ENCODE measurements at places on chromosomes 3 and 15.

DNA sequence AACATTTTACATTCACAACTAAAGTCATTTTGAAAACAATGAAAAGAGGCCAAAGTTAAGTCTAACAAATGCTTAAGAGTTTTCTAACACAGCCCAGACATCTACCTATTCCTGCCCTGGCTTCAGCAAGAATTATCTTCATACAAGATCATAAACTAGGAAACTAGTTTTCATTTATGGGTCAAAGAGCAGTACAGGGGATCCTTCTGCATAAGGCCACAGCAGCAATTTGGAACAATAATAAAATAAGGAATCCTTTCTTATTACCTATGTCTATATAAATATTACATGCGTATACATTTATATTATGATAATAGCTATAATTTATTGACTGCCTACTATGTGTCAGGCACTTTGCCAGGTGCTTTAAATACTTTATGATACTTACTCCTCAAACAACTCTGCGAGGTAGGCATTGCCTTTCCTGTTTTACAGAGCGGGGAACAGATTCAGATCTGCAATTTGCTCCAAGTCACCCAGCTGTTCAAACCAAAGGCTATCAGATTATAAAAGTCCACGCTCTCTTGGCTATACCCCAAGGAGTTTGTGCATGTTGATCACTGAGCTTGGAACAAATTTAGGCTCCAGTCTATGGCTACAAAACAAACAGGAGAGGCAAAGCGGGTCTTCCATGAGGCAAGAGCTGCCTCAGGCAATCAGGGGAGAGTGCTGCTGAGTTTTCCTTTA, 196.4 kb downstream of the RORA start:
- no peak for DNase-seq

DNA sequence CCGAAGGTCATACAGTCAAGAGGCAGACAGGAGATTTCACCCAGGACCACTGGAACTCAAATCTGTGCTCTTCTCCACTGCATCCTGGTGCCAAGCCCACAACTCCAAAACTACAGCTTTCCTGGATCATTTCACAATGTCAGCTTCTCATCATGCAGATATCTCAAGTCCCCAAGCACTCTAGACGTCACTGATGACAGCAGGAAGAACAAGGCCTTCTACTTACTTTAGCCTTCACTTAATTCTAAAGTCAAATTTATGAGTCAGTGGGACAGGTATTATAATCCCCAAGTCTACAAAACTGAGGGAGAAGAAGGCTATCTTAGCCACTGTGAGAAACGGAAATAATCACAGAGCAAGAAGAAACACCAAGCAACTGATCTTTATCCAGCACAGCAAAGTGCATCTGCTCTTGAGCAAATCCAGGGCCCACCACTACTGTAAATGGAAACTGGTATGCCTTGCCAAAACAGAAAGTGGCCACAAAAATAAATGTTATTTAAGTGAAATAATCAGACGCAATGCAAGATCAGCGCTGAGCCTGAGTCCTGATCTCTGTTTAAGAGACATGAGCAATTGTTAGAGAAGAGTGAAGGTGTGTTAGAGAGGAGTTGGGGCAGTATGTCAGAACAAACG, 928 bp downstream of the RAD18 start:
- peak; percentile 37 for DNase-seq

DNA sequence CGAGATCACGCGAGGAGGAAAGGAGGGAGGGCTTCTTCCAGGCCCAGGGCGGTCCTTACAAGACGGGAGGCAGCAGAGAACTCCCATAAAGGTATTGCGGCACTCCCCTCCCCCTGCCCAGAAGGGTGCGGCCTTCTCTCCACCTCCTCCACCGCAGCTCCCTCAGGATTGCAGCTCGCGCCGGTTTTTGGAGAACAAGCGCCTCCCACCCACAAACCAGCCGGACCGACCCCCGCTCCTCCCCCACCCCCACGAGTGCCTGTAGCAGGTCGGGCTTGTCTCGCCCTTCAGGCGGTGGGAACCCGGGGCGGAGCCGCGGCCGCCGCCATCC, 1.1 kb upstream of the SETD5 start:
- peak; percentile 96 for DNase-seq

- no peak for DNase-seq
These were observed 309.1 kb upstream of the TLE3 start for GRCh38 chr15:70406617-70407335.

DNA sequence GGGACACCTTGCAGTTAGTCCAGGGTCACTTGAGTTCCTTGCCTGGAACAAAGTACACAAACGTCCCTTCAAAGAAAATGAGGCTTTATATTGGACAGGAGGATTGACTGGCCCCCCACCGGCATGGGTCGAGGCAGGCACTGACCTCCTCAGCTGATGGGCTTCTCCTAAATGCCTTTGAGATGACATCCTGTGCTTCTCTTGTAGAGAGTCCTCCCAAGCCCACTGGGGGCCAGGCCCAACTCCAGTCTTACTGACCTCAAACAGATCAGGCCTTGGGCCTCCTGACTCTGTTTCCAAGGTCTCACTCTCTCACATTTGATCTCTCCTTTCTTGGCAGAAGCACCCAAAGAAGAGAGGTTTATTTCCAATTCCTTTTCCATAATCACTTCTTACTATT, 516.1 kb downstream of the MCTP2 start:
- no peak for DNase-seq

DNA sequence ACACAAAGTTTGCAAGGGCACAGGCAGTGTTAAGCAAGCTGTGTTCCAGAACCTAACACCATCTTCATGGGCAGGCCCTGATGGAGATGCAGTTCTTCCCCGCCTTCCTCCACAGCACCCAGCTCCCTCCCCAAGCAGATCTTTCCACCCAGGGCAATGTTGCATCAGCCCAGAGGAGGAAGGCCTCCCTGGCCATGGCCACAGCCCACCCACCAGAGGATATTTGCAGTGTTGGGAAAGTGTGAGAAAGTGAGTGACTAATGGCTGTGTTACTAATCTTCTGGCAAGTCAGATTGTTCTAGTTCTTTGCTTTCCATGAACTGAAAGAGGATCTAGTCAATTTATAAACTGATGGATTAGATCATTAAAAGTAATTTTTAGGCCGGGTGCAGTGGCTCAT, 42.0 kb upstream of the ATP10A start:
- DNase-seq, result no peak

DNA sequence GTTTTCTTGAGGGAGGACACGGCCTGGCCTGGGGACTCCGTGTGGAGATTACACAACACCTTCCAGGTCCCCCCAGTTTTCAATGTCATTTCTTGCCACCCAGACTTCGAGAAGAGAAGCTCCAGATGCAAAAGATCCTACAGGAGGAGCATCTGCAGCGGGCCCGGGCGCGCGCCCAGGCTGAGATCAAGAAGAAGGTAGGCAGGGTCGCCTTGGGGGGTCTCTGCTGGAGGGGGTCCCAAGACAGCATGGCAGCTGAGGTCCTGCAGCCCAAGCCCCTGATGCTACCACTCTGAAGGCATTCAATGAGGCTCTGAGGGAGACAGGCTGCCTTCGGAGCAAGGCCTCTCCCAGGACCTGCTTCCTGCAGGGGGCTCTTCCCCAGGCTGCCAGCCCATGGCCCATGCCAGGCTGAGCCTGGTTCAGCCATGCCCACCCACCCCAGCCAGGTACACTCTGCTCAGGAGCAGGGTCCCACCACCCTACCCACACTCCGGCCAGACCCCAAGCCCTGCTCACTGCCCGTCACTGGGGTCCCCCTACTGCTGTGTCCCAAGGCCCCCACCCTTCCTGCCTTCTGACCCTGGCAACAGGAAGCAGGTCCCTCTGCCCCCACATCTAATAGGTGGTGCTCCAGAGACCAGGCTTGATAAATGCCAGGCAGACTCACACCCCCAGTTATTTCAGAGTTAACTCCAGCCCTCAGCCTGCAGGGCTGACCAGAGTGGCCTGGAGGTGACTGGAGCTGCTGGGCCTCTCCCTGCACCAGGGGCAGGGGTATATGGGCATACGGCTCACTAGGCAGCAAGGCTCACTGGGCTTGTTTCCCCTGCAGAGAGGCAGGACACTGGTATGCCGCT, 40.0 kb downstream of the ZXDC start:
- DNase-seq, result no peak

DNA sequence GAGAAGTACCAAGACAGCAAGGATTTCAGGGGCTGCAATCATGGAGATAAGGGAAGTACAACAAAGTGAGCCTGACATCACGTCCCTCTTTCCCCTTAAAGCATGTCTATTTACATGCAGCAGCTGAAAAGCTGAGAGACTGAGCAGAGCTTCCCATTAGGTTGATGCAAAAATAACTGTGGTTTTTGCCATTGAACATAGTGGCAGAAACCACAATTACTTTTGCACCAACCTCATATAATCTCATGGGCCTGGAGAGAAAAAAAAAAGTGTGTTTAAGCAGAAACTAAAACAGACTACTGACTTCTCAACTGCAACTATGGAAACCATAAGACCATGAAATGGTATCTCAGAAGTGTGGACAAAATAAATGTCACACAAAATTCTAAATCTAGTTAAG, 48.3 kb downstream of the CCDC12 start:
- peak; percentile 58 for DNase-seq

DNA sequence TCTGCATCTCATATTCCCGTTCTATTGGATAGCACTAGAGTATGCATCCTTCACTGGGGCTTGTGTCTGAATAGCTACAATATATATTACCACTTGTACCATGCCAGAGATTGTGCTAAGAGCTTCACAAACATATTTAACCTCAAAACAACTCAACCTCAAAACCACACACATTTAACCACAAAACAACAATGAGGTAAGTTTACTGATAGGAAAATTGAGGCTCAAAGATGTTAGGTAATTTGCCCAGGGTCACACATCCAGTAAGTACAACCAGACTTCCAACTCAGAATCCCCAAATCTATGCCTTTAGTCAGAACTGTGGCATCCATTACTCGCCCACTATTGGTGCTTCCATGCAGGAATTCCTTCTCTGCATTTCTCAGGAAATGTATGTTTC, 220.0 kb downstream of the FAM43A start:
- DNase-seq, result peak; percentile 29

- DNase-seq, result peak; percentile 26
These were observed 41.8 kb downstream of the ANP32A start for GRCh38 chr15:68778876-68779275.

DNA sequence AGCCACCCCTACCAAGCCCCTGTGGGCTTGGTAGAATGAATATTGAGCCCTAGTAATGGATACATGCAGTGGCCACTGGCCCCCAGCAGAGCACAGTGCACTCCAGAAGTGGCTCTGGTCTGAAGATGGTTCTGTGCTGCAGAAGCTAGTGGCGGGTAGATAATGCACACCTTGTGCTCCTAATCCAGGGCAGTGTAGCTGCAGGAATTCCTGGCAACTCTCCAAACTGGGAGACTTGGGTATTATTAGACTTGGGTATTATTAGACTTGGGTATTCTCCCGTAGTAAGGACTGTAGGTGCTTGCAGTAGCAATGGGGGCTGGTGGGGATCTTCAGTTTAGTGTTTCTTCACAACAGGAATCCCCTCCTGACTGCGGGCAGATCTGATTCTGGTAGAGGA, 34.7 kb downstream of the NUSAP1 start:
- no peak for DNase-seq

DNA sequence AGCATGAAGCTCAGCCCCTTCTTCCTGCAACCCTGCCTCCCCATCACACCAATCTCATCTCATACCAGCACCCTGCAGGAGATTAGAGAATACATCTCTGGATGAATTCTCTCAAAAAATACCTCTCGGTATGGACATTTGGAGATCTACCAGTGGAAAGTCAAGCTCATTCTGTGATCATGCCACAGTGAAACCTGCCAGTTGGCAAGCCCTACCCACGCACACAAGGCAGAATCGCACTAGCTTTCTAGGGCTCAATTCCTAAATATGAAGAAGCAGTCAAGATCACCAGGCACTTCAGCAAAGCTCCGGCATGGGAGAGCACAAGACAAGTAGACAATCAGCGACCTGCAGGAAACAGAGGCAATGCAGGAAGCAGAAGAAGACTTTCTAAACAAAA, 221.2 kb downstream of the NTRK3 start:
- DNase-seq, result no peak

DNA sequence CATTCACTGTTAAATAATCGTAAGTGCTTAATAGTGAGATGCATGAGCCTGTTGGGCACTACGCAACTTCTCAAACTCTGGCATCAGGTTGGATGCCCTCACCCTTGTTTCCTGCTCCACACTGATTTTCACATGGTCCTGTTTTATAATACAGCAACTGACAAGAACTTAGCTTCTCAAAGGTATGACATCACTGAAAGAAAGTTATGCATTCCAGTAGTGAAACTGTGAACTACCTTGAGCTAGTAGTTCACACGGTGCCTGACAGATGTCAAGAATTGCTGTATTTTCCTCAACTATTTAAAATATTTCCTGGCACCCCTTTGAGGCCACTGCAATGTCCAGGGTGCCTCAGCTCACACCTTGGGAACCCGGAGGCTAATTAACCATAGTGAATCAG, 327.5 kb downstream of the RORA start:
- no peak for DNase-seq

DNA sequence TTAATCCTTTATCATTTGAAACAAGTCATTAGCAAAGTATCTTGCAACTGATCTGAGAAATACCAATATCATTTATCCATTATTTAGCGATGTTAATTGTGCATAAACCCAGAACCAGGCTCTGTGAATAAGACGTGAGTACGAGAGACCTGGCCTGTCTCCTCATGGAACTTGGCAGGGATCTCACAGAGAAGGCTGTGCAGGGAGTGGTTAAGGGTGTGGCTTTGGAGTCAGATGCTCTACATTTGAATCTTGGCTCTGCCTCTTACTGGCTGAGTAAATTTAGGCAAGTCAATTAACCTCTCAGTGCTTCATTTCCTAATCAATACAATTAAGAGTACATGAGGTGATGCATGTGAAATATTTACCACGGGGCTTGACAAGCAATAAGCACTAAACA, 39.9 kb upstream of the TBL1XR1 start:
- DNase-seq, result no peak

DNA sequence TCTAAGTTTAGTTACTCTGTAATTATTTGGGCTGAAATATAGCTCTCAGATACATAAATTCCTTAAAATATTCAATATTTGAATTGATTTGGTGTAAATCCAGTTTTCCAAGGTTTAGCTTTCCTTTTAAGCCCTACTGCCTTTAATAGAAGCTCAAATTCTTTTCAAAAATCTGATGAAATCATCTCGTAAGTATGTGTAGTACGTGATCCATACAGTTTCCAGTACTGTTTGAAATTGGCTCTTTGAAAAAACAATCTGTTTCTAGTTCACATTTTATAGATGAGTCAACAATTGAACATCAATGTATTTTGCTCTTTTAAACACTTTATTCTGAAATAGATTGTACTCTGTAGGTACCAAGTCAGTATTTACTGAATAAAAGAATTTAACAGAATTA, 84.2 kb downstream of the LRRC49 start:
- DNase-seq, result no peak

- DNase-seq, result no peak
These were observed 8.8 kb downstream of the PRICKLE2 start for GRCh38 chr3:64216274-64217147.

Data from NAMALWA (cell line).